ENCODE measurements at places on chromosomes 12 and 14. TPM values are rescaled to one million over a fixed set of nuclear protein-coding genes. Genes with fewer than 3 reads are reported as not detected.
A peak's percentile ranks its signal among the peaks of the same experiment; 100 is the strongest.

The ITGB7 gene
- polyA plus RNA-seq: 19.9 TPM

The LTB4R gene
- polyA plus RNA-seq: 2.1 TPM

The LRTM2 gene
- polyA plus RNA-seq: not detected

The SSTR1 gene
- 2.2 TPM for polyA plus RNA-seq

- no peak for DNase-seq
These were observed 196.2 kb downstream of the CACNA1C start for GRCh38 chr12:2248901-2249381.

- DNase-seq: no peak
These were observed 64.2 kb downstream of the DNAI7 start for GRCh38 chr12:25130741-25131188.

DNA sequence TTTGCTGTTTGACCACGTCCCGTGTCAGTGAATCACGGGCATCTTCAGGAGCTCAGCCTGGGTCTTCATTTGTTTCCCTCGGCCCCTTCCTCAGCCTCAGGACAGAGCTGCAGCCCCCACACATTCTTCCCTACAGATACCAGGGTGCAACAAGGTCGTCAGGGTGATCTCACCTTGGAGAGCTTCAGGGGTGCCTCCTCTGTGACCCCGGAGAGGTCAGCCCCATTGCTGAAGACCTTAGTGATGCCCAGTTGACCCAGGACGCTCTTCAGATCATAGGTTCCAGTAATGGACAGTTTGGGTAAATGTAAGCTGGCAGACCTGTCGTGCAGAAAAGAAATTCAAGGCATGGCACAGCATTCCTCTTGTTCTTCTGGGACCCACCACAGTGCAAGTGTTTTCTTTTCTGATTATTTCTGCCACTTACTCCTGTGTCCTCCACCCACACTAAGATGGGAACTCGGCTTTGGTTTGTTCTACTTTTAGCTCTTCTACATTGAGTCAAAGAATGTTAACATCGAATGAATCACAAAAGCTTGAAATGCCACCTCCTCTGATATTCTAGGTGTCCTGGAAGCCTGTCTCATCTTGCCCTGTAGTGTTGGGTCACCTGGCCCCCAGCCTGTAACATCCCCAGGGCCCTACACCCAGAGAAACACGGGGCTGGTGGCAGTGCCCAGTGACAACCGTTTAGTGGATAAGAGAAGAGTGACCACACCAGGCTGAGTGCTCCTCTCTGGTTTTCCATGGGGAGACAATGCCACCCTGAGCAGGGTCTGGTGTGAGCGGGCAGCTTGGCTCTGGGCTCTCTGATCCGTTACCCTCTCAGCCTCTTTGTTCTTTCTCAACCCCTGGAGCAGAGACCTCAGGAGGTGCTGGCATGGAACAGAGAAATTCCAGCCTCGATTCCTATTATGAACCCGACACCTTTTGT is 8.8 kb downstream of the SERPINA1 start:
- peak; percentile 34 for DNase-seq

- no peak for DNase-seq
These were observed 150.3 kb upstream of the PRKD1 start for GRCh38 chr14:30077946-30078345.

GRCh38 chr12:109421355-109422087 is 55.6 kb downstream of the KCTD10 start:
- DNase-seq: no peak

DNA sequence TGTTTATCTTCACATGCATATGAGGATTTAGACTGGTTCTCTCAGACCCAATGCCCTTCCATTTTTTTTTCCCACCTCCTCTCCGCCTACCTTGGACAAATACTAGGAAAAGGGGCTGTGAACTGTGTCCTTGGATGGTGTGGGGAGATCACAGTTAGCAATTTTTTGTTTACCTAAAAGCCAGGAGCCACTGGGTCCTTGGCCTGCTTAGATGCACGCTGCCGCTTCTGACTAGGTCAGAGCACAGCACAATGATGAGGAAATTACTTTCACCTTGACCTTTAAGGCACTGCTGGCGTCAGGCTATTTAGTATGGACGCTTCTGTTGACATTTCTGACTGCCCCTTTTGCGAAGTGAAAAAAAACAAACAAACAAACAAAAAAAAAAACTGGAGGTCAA is 1.9 kb downstream of the CCDC38 start:
- no peak for DNase-seq

DNA sequence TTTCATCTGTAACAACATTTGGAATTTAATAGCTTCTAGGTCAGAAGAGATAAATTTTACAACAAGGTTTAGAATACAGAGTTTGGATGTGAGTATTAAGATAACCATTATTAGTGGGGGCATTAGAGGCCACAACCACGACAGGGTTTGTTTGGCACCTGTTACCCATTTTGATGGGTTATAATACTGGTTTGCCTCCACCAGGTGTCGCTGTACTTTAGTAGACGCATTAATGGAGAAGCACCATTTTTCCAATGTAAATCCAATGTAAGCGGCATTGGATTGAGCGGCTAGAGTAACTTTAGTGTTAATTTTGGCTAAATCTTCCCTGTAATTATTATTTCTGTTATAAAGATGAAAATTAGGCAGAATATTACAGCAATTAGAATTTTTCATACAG is 136.2 kb downstream of the SLCO1B3 start:
- no peak for DNase-seq

- DNase-seq: no peak
These were observed 807.8 kb downstream of the AACS start for GRCh38 chr12:125873016-125873415.

- peak; percentile 21 for DNase-seq
These were observed 618 bp downstream of the RBP5 start for GRCh38 chr12:7127916-7128626.

DNA sequence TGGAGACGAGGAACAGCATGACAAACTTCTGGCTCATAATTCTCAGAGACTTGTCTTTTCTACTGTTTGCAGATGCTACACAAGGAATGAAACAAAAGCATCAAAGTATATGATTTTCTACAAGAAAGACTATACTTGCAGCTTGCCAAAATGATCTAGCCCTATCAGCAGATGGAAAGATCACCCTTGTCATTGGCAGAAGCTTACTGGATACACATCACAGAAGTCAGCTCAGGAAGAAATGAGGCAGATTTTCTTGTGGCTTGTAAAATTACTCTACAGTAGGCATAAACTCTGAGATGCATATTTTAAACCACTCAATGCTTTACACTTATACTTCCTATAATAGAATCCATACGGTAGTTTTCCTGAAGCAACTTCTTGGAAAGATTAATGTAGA is 20.6 kb downstream of the E2F7 start:
- no peak for DNase-seq

- DNase-seq: no peak
These were observed 30.0 kb downstream of the SH2B3 start for GRCh38 chr12:111435661-111436201.

DNA sequence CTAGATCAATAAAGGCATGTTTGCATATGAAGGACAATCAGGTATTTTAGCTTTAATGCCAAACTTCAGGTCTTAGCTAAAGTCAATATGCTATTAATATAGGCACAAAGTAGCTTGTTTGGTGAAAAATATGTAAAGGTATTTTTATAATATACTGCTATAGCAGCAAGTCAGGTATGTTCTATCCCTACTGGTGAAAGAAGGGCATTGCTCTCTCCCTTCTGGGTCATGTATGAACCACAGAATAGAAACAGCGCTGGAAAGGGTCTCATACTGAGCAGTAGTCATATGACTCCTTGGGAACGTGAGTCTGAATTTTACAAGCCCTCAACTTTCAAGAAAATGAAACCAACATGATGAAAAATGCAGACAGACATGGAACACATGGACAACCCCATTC is 314.6 kb downstream of the GRIN2B start:
- DNase-seq: no peak

Data from sigmoid colon (tissue), 7 donors.